ENCODE measurements at places on chromosomes 4 and X.

DNA sequence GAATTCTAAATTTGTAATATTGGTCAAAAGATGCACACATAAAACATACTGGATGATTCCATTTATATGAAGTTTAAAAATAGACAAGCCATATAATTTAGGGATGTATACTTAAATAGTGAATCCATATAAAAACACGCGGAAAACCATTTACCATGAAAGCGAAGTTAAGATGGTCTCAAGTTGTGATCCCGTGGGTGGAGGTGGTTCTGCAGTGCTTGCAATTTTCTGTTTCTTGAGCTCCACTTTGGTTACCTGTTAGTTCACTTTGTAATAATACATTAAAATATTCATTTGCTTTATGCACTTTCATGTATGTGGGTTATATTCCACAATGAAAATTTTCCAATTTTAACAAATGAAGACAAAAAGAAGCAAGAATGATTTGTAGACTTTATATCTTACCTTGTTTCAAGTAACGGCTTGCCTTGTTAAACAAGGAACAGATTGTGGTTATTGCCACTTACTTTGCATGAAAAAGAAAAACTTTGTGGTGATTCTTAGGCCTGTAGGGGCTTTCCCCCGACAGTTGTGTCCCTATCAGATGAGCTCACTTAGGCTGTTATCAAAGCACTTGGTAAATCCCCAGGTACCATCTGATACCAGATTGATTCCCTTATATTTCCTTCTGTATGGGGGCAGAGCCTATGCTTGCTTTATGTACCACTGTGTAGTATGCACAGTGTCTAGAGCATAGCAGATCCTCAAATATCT is 12.2 kb downstream of the UCP1 start:
- no peak for DNase-seq

DNA sequence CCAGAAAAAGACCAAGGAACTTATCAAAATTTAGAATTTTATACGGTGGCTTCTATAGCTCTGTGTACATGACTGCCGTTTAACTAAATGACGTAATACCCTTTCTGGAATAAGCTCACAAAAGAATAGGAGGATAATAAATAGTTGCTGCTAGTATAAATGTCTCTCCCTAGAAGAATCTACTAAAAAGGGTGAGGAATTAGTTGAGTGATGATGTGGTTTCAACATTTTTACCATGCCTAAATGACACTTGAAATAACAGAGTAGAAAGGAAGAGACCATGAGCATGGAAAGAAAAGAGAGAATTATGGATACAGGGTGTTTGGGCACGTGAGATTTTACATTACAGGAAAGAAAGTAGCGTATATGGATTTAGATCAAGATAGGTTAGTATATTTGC is 231.1 kb downstream of the ARAP2 start:
- DNase-seq = no peak

DNA sequence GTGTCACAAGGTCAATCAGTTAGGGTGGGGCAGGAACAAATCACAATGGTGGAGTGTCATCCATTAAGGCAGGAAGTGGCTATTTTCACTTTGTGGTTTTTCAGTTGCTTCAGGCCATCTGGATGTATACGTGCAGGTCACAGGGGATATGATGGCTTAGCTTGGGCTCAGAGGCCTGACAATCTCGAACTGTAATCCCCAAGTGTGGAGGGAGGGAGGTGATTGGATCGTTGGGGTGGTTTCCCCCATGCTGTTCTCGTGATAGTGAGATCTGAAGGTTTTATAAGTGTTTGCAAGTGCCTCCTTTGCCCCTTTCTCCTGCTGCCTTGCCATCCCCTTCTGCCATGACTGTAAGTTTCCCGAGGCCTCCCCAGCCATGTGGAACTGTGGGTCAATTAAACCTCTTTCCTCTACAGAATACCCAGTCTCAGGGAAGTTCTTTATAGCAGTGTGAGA is 36.7 kb upstream of the STS start:
- no peak for DNase-seq

DNA sequence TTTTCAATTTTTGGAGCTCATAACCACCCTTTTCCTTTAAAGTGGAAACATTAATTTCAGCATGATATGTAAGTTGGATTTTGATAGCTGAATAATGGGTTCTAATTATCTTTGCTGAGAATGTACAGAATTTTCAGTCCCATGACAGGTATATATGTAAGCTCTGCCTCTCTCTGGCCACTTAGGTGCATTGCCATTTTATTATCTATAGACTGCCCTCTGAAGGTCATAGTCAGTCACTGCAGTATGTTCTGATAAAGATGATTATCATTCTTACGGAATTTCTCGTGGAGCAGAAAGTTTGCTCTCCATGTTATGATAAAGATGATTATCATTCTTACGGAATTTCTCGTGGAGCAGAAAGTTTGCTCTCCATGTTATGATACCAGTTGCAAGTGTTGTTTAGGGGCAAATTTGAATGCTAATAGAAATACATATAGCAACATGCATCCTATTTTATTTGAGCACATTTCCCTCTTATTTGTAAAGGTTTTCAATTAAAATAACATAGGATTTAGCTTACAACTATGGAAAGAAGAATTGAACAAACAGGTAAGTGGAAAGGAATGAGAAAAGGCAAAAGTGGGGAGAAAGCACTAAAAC is 10.4 kb downstream of the AFP start:
- DNase-seq = peak; percentile 13

DNA sequence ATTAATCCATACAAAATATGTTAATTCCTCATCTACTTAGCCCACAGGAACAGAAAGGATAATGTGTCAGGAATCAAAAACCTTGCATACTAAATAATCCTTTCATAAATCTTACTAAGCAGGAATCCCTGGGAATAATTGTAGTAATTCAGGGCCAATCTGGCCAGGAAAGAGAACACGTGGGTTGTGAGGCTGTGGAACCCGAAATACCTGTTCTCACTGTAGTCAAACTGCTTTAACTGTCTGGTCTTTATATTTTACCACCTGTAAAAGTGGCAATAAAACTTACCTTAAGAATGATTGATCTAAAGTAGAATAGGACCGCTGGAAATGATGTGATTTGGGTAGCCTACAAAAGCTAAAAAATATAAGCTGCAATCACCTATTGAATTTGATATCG is 1620.9 kb downstream of the STIM2 start:
- no peak for DNase-seq

GRCh38 chrX:7088968-7089615 is 58.4 kb upstream of the STS start:
- peak; percentile 12 for DNase-seq

- no peak for DNase-seq
Observed at GRCh38 chrX:71908387-71908786, 2.3 kb upstream of the NHSL2 start.

- no peak for DNase-seq
Observed at GRCh38 chrX:77009691-77010090, 437.5 kb upstream of the FGF16 start.

GRCh38 chr4:75924309-75924827 is 16.4 kb downstream of the NAAA start:
- DNase-seq = no peak

DNA sequence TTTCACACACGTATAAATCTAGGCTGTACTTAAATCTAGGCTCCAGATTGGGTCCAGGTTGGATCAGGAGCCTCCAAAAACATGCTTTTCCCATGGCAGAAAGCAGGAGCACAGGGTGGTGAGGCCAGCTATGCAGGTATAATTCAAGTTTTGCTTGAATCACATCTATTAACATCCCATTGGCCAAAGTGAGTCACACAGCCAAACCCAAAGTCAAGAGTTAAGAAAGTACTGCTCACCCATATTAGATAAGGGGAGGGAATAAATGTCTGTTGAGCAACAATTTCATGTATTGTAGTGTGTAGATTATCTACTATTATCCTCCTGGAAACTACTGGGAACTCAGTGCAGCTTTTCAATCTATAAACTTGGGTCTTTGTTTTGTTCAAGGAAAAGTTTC is 12.8 kb downstream of the SUPT20HL2 start:
- no peak for DNase-seq

GRCh38 chr4:173270312-173271027 is 63.7 kb downstream of the HMGB2 start:
- DNase-seq = peak; percentile 44

GRCh38 chr4:157768419-157768818 is 404.4 kb downstream of the GASK1B start:
- no peak for DNase-seq

GRCh38 chr4:103892586-103892985 is 172.8 kb upstream of the TACR3 start:
- DNase-seq = no peak

GRCh38 chr4:26930964-26931363 is 70.3 kb downstream of the STIM2 start:
- DNase-seq = no peak

GRCh38 chrX:115425359-115425758 is 135.6 kb upstream of the PLS3 start:
- no peak for DNase-seq

DNA sequence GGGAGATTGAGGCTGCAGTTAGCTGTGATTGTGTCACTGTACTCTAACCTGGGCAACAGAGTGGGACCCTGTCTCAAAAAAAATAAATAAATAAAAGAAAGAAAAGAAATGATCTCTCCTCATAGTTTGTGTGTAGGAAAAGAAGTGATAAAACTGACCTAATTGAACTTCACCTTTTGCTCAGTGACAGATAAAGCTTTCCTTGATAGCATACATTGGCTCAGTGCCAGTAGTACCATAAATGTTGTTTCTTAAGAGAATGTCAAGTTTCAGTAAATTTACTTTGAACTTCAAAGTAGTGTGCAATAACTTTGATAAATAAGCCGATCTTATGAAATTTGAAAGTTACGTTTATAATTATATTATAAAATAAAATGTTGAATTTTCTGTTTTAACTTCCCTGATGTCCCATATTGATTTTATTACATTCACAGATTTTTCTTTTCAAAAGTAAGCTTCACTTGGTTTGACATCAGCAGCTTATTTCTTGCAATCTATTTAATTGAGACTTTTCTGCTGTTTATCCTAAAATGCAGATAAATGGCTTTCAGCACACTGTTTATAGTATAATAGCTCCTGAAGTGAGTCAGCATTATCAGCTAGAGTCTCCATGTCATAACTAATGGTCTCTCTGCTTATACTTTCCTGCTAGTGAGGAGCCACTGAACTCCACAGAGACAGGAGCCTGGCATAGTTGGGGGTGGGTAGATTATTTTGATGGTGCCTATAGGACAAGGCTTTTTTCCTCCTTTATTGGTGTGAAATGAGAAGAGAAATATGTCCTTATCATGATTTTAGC is 330.1 kb downstream of the BMPR1B start:
- peak; percentile 56 for DNase-seq

- DNase-seq = no peak
Observed at GRCh38 chr4:52051213-52051614, at the start of gene SPATA18. TSS of gene SPATA18 (plus strand) at chr4:52051304. CDS start at chr4:52051705, 401 bp downstream.

DNA sequence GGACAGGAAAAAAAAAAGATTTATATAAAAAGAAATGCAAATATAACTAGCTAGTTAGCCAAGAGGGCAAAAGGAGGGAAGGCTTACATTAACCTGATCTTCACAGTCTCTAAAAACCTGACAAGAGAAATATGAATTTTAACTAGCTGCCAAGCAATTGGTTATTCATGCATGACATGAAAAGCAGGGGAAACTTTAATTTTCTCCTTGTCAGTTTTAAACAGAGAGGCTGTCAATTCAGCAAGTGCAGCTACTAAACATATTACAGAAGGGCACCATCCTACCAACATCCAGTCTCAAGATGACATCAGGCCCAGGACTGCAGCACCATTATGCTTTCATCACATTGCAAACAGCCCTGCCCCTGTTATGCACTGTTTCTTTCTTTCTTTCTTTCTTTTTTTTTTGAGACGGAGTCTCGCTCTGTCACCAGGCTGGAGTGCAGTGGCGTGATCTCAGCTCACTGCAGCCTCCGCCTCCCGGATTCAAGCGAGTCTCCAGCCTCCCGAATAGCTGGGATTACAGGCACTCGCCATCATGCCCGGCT is 38.9 kb upstream of the CBR4 start:
- no peak for DNase-seq

DNA sequence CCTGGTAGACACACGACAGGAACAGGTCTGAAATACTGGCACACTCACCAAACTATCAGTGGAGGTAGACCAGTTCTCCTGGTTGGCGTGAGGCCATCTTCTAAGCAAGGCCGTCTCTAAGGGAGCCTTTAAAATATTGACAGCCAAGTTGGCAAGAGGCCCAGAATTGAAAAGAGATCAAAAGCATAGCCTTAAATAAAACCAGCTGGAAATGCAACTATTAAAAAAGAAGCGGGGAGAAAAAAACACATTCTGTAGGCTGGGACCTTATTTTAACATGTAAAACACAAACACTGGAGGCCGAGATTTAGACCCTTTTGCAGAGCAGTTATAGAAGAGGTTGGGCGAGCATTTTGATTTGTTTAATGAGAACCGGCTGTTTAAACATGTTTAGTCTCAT is 233.0 kb upstream of the CLNK start:
- DNase-seq = no peak

DNA sequence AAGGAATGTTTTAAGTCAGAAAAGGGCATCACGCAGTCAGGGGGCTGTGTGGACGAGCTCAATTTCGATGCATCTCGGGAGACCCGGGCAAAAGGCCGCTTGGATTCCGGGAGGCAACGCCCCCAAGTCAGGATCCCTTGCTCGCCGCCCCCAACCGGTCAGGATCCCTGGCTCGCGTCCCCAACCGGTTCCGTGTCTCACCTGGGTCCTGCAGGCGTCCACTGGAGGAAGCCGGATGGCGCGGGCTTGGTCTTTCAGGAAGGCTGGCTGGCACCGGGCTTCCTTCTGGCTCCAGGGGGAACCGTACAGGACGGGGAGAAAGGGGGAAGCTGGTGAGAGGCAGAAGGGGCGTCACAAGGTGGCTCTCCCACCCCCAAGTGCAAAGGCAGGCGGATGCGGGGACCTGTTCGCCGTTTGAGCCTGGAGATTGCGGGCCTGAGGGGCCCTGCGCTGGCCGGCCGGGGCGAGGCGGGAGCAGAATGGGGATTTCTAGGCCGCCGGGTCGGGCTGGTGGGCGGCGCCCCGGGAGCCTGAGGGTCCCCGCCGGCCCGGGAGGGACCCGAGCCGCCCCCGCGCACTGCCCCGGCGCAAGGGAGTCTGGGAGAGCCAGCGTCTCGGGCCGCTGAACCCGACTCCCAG is 84.7 kb downstream of the HPRT1 start:
- DNase-seq = no peak

DNA sequence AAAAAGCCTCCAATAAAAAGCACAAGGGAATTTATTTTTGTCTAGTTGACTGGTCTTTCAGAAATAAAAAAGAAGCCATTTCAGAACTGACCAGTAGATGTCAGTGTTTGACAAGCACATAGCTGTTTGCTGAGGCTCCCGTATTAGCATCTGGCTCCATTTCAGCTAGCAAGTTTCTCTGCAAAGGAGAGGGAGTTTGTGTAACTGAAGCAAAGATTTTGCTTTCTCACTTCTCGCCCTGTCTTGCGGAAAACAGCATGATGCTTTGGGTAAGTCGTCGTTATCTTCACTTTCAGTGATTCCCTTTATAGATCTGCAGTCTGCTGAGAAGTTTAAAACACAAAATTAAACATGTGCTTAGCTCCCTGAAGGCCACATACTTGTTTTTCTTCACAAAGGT is 85.5 kb downstream of the CT47B1 start:
- peak; percentile 8 for DNase-seq
